ENCODE measurements at places on chromosomes 13 and 19. TPM values are rescaled to one million over a fixed set of nuclear protein-coding genes. Genes with fewer than 3 reads are reported as not detected.

DNA sequence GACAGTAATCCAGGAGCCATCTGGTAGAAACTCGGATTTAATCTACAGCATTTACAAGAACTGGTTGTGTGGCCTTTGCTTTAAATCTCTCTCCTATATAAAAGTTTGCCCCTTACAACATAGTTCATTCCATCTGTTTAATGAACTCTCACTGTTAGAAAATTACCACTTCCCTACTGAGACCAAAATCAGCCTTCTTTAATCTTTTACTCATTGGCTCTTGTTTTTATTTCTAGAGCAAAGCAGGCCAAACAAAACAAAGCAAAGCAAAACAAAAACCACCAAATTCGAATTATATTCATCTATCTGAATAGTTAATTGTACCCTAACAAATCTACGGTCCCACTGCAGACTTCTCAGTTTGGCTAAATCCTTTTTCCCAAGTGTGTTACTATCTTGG, 127.0 kb downstream of the UGGT2 start:
- no peak for DNase-seq
- no peaks in the 10 kb centered on the region for H3K27me3 ChIP-seq

The MCEMP1 gene
- 0.92 TPM for total RNA-seq

GRCh38 chr13:61751039-61751438, 335.4 kb upstream of the PCDH20 start:
- no peak overlapping the region for H3K4me3 ChIP-seq
- no peak for DNase-seq
- no peak overlapping the region for H3K27ac ChIP-seq
- no peaks in the 10 kb centered on the region for H3K4me1 ChIP-seq
- no peaks in the 10 kb centered on the region for H3K27me3 ChIP-seq

DNA sequence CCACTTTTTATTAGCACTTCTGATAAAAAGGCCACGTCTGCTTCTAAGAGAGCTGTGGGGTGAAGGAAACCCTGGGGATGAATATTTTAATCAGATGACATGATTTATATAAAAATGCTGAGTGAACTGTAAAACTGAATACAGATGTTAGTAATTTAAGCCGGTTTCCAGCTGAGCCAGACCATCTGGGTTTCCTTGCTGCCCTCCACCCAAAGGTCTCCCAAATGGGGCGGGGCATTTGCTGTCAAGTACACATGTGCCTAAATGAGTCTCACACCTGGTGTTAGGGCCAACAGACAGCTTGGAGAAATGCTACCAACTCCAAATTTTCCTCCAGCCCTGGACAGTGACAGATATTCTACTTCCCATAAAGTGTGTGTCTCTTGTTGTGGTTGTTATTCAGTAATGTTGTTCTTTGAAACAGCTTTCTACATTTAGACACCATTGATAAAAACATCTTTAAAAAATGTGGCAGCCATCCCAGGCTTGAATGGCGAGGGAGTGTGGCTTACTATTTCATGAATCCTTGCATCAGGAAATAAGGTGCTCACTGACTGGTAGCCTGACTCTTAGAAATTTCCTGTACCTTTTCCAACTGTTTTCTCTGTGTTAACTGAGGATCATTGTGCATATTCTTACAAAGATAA, 350.4 kb downstream of the MTUS2 start:
- H3K27me3 ChIP-seq: no peaks in the 10 kb centered on the region
- H3K4me3 ChIP-seq: no peak overlapping the region

DNA sequence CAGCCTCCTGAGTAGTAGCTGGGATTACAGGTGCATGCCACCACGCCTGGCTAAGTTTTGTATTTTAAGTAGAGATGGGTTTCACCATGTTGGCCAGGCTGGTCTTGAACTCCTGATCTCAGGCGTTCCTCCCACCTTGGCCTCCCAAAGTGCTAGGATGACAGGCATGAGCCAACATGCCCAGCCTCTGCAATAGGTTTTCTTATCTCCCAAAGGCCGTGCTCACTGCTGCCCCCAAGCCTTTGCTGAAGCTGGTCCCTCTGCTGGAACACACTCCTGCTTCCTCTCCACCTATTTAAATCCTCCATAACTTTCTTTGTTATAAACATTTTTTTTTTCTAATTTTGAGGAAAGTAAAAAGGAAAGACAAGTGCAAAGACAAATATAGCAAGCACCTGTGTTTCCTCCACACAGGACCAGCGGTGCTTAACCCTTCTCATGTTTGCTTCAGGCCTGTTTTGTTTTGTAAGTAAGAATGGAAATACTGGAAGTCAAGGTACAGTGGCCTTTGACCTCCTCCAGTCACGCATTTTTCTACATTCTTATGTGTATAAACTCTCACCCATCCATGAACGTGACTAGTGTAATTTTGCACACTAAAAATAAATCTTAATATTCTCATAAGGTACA, 14.5 kb upstream of the TNFAIP8L1 start:
- H3K36me3 ChIP-seq: no peaks in the 10 kb centered on the region
- H3K27me3 ChIP-seq: no peaks in the 10 kb centered on the region
- DNase-seq: no peak
- no peak overlapping the region for H3K4me3 ChIP-seq

DNA sequence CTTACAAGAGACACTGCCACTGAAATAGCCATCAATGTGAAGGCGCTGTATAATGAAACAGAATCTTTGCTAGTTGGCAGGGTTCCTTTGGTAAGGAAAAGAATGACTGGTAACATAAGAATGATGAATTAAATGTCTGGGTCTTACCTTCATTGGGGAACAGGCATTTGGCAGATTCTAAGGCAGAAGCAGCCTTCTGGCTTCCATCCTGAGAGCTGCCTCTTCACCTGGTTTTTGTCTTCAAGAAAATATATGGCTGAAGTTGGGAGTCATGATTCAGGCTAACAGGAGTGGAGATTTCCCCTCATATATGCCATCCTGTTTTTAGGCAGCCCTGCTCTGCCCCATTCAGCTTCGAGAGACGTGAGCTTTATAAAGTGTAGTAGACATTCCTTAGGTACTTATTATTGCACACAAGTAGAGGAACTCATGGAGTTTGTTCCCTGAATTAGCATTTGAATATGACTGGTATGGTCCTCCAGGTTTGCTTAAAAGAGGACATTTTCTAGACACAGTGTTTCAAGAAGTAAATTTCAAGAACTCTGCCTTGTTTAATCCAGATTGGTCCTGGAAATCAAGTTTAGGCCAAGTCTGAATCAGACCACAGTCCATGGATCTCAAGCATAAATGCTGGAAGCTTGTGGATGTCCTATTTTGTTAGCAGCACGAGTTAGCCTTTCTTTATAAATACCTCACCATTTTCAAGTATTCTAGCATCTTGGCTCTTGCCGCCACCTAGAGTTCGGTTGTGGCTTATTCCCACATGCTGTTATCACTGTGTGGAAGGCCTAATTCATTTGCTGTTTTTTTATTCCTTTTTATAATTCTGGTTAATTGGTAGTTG, 56.2 kb upstream of the AKAP11 start:
- no peak overlapping the region for H3K4me3 ChIP-seq
- H3K4me1 ChIP-seq: no peaks in the 10 kb centered on the region
- H3K27me3 ChIP-seq: no peaks in the 10 kb centered on the region
- peaks cover 3% of the 10 kb centered on the region for H3K36me3 ChIP-seq

- H3K4me1 ChIP-seq: peaks cover 4% of the 10 kb centered on the region
- no peak overlapping the region for H3K4me3 ChIP-seq
- no peaks in the 10 kb centered on the region for H3K36me3 ChIP-seq
- H3K27ac ChIP-seq: no peak overlapping the region
Measured at GRCh38 chr19:16330806-16331690, 6.4 kb downstream of the KLF2 start.

DNA sequence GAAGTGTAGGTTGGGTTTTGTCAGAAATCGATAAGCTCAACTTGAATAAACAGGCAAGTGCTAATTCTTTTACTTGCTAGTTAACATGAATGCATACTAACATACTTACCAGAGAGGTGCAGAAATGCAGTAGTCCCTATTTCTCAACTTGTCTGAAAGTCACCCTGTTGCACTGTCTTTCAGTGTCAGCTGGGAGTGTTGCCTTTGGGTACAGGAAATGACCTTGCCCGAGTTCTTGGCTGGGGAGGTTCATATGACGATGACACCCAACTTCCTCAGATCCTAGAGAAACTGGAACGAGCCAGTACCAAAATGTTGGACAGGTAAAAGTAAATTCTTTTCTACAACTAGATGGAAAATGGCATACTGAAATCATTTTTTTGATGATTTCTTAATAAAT, 103.5 kb upstream of the AKAP11 start:
- DNase-seq: no peak
- H3K27me3 ChIP-seq: no peaks in the 10 kb centered on the region
- H3K4me3 ChIP-seq: no peak overlapping the region
- no peaks in the 10 kb centered on the region for H3K36me3 ChIP-seq
- H3K4me1 ChIP-seq: no peaks in the 10 kb centered on the region
